RPMI8226 (cell line): ENCODE measurements at places on chromosomes 4 and X.
A peak's percentile ranks its signal among the peaks of the same experiment; 100 is the strongest.

- no peak for DNase-seq
Measured at GRCh38 chrX:78957049-78957767, 12.0 kb downstream of the P2RY10 start.

DNA sequence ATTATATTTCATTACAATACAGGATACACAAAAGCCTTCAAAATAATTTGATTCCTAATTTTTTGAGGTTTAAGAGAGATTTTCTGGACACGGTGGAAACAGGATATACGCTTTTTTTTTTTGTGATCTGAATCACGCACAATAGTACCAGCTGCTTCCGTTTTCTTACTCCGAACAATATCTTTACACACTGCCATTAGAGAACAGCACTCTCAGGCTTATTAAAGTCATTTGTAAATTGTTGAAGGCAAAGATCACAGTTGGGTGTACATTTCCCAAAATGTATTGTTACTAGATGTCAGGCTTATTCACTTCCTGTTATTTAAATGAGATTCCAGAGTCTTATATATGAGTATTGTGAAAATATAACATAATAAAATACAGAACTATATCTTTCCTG, 71.5 kb downstream of the TMEM47 start:
- no peak for DNase-seq

- DNase-seq: no peak
Measured at GRCh38 chr4:1041147-1041935, 29.9 kb downstream of the FGFRL1 start.

- no peak for DNase-seq
Measured at GRCh38 chrX:133983974-133984845, 1.2 kb downstream of the GPC3 start.

- peak; percentile 45 for DNase-seq
Measured at GRCh38 chrX:107659768-107660167, 31.5 kb downstream of the PRPS1 start.

DNA sequence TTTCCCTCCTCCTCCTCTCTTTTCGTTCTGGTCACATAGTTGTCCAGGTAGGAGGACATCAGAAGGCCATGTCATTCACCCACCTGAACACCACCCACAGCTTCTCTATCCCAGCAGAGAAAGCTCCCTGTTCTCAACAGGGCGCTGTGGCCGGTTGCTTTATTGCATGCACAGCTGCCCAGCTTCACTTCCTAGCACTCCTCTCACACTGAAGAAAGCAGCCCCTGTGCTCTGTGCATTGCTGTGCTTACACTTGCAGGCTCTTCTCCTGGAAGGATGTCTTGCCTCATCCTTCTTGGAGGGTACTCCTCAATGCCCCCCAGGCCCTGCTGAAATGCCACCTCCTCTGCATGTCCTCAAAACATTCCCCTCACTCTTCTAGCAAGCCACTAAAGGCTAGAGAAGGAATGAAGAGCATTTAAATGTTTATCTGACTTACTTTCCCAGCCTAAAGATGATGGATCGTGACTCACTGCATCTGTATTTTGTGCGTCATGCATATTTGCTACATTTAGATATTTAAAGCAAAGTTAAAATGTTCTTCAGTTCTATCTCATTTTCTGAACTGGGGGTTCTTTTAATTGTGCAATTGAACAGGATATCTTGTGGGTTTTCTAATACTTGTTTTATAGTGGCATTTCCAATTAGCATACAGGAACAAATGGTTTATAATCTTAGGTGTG, 186.4 kb upstream of the PUDP start:
- DNase-seq: no peak

- DNase-seq: no peak
Measured at GRCh38 chr4:89556601-89557305, 249.2 kb upstream of the GPRIN3 start.

DNA sequence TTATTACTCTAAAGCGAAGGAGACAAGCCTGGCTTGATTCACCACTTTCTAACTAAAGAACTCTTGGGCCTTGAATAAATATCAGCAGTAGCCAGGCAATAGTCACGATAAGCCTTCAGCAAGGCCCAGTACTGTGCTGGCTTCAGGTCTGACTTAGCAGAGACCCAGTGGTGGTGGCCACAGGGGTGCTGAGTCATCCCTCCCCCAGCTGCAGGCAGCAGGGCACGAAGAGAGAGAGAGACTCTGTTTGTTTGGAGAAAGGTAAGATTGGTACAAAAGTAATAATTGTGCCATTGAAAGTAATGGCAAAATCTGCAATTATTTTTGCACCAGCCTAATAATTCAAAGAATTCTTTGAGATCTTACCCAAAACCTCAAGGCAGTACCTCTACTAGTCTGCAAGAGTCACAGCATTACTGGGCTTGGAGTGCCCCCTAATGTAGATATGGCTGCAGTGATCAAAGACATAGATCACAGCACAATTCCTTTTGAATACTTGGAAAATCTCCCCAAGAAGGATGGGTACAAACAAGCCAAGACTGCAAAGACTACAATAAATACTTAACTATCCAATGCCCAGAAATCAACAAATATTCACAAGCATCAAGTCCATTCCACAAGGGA, 159.5 kb upstream of the USP38 start:
- DNase-seq: no peak

DNA sequence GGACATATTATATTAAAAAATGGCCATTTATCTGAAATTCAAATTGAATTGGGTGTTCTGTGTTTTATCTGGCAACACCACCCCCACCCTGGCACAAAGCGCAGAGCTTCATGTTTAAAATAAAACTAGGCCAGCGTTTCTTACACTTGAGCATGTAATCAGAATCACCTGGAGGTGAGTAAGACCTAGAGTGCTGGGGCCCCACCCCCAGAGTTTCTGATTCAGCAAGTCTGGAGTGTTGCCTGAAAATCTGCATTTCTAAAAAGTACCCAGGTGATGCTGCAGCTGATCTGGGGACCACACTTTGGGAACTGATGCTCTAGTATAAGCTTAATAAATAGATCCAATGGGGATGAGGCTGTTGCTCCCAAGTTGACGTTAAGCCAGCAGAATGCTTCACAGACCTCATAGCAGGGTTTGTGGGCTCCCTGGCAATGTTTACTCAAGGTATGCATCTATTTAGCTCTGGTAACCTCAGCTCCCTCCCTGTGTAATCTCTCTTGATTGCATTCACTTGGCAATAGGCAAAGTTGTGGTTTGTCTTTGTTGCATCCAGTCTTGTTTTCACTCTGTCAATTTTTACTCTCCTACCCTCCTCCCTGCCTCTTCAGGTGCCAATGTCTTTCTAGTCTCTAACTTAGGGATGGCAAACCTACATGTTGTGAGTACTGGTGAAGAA, 99.8 kb upstream of the TEX13D start:
- DNase-seq: peak; percentile 20

- no peak for DNase-seq
Measured at GRCh38 chrX:50067435-50068284, 133.1 kb downstream of the AKAP4 start.

GRCh38 chrX:3811331-3812311, 98.2 kb upstream of the PRKX start:
- DNase-seq: peak; percentile 59
